Iris pigment epithelial cell (primary cell): ENCODE measurements at places on chromosomes 6 and 20.

DNA sequence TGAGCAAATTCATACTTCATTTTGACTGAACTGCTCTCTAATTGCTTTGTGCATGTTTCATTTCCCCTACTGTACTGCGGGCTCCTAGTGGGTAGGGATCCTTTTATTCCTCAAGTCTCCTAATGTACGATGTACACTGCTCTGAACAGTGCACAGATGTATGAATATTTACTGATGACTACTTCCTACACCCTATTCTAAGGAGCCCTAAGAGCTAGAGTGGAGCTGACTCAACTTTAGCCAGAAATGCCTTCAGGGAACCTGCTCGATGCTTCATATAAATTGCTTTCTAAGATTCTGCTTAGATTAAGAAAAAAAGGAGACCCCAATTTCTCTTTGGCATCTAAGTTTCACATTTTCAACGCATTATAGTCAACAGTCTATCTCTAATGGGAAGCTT, 47.6 kb upstream of the SPDEF start:
- no peak for DNase-seq

DNA sequence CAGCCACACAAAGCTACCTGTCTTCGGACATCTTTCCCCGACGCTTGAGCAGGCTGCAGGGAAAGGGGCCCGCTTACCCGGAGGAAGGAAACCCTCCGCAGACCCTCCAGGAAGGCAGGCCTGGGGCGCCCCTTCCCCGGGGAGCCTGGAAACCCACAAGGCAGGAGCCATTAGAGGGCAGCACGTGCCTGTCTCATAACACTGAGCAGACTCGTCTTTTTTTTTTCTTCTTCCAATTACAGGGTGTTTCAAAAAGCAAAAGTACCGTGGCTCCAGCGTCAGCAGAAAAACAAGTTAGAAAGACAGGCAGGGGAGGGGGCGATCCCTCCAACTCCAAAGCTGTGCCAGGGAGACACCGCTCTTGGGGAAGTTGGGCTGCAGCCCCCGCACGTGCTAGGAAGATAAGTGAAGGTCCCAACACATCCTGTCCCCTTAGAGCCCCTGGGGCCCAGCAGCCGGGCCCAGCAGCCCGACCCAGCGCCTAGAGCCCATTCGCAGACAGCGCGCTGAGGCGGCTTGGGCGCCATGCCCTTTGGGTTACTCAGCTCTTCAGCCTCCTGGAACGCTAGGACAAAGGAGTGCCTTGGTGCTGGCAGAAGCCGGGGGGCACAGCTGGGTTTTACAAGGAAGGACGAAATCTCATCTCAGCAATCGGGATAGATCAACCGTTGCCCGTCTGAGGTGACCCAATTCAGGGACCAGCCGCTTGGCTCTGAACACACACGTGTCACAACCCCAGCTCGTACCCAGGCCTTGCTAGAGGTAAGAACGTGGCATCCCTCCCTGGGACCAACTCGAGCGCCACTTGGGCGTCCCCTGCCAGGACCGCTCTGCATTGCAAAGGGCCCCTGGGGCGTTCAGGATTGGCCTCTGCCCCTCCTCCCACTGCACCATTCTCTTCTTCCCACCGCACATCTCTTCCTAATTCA, 136.3 kb downstream of the LY86 start:
- peak; percentile 77 for DNase-seq

DNA sequence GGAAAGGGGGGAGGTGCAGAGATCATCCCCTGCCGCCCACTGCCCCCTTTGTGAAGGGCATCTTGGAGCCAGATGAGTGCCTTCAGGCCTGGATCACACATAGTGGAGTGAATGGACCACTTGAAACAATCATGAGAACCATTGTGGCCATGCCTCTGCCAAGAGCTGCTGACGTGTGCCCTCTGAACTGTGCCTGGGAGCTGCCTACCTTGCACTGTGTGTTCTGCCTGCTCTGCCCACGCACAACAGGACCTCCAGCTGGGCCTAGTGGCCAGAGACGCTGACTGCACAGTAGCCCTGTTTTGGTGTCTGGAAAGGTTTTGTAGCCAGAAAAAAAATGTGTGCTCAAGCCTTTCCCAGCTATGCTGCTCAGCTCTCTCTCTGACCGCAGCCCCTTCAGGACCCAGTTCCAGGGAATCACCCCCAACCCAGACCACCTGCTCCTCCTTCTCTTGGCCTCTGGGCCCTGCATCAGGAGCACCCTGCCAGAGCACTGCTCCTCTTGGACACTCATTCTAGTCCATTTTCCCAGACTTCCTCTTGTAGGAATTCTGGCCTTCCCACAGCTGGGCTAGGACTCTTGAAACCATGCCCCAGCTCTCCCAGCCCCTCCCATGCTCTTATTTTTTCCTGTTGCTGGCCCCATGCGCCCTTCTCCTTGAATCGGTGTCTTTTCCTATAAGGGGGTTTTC, 1.6 kb upstream of the ADIG start:
- no peak for DNase-seq

- no peak for DNase-seq
These were observed 61.8 kb downstream of the NFATC2 start for GRCh38 chr20:51480507-51481270.

- DNase-seq = peak; percentile 35
These were observed 1.9 kb downstream of the PNRC1 start for GRCh38 chr6:89082486-89082891.

- no peak for DNase-seq
These were observed 52.5 kb downstream of the TNFRSF21 start for GRCh38 chr6:47256981-47257730.

- no peak for DNase-seq
These were observed 548 bp downstream of the GNL1 start for GRCh38 chr6:30555816-30556065.

DNA sequence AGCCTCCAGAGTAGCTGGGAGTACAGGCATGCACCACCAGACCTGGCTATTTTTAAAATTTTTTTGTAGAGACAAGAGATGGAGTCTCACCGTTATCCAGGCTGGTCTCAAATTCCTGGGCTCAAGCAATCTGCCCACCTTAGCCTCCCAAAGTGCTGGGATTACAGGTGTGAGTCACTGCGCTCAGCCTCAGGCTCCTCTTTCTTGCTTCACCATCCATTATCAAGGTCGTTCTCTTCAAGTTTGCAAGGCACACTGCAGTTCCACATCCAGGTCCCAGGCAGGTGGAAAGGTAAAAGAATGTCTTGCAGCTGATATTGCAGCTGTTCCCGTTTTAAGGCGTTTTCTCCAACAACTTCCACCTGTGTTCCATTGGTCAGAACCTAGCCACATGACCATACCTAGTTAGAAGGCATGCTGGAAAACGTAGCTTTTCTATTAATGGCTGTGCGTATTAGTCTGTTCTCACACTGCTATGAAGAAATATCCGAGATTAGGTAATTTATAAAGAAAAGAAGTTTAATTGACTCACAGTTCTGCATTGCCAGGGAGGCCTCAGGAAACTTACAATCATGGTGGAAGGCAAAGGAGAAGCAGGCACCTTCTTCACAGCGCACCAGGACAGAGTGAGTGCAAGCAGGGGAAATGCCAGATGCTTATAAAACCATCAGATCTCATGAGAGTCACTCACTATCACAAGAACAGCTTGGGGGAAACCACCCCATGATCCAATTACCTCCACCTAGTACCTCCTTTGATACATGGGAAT, 51.7 kb downstream of the PCNA start:
- DNase-seq = no peak
